ENCODE measurements at places on chromosomes 1 and 21.

GRCh38 chr1:93056214-93056613 lies 22.9 kb upstream of the MTF2 start:
- DNase-seq: no peak

DNA sequence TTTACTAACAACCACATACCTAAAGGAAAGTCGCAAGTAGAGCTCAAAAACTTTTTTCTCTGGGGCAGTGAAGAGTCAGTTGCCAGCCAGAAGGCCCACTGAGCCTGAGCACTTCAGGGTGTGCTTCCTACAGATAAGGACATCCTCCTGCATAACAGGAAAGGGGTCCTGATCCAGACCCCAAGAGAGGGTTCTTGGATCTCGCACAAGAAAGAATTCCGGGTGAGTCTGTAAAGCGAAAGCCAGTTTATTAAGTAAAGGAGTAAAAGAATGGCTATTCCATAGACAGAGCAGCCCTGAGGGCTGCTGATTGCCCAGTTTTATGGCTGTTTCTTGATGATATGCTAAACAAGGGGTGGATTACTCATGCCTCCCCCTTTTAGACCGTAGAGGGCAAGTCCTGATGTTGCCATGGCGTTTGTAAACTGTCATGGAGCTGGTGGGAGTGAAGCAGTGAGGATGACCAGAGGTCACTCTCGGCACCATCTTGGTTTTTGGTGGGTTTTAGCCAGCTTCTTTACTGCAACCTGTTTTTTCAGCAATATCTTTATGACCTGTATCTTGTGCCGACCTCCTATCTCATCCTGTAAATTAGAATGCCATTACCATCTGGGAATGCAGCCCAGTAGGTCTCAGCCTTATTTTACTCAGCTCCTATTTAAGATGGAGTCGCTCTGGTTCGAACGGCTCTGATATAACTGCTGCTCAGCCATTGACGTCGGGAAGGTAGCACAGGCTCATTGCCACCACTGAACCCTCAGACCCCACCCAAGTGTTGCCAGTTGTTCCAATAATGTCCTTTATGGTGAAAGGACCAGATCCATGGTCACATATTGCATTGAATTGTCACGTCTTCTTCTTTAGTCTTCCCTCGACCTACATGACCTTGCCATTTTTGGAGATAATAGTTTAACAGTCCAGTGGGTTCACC lies 96.6 kb upstream of the ERRFI1 start:
- DNase-seq: no peak

DNA sequence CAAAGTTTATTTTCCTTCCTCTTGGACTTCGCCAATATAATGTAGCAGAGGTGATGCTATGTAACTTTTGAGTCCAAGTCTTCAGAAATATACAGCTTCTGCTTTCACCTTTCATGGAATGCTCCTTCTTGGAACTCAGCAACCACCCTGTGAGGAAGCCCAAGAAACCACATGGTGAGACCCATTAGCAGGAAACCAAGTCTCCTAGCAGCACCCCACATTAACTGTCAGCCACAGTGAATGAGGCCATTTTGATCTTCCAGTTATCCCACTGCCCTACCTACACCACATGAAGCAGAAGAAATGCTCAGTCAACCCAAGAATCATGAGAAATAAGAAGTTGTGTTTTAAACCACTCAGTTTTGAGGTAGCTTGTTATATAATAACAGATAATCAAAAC lies 58.2 kb downstream of the PAPPA2 start:
- no peak for DNase-seq

GRCh38 chr21:42677339-42678321 lies 24.2 kb downstream of the PDE9A start:
- DNase-seq: no peak

- no peak for DNase-seq
Observed at GRCh38 chr1:178451529-178451928, 45.2 kb downstream of the CLEC20A start.

Data from stimulated activated naive B cell treated with anti-CD40 and anti-IgM and Interleukin-4, amounts not matched to agents 10 μg/mL and 1 μg/mL and 100 μg/mL, for 72 hours (primary cell).